ENCODE measurements at places on chromosomes 11 and 22.

GRCh38 chr22:27407369-27407985 is 394.1 kb downstream of the MN1 start:
- DNase-seq, result no peak

DNA sequence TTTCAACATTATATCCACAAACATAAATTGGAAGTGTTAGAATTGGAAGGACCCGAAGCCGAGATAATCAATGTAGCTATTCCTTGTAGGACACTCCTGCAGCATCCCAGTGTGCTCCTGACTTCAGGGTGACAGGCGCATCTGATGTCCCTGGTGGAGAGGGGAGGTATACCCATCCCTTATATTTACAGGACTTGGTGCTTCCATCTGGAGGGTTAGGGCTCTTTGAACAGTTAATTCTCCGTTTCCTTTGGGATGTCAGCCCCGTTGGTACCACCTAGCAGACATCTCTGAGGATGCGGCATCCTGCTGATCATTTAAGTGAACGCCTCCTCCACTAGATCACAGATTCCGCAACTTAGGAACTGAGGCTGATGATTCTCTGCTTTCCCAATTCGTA is 451.3 kb downstream of the OPCML start:
- no peak for DNase-seq

- no peak for DNase-seq
These were observed 13.6 kb downstream of the C2CD3 start for GRCh38 chr11:74157169-74157568.

DNA sequence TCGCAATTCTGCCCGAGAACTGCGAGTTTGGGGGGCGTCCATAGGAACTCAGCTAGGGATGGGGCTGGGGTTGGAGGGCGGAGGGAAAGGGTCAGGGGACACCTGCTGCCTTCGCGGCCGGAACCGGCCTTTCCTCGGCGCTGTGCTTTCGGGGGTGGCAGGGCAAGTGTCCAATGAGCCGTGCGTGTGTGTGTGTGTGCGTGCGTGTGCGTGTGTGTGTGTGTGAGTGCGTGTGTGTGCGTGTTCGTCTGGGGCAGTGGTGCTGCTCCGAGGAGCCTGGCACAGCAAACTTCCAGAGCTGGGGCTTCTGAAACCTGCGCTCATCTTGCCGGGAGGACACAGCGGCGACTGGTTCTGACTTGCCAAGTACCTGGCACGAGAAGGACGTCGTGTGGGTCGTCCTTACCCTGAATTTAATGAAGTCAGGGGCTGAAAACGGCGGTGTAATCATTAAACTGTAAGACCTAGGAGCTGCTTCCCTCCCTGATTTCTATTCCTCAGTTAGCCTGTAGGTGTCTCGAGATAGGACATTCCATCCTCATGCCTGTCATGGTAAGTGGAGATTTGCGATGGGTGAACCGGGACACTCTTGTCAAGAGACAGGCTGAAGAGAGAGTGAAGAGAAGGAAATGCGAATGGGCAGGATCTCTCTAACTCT is 27.0 kb upstream of the AMOTL1 start:
- no peak for DNase-seq

- no peak for DNase-seq
These were observed 45.0 kb downstream of the BBOX1 start for GRCh38 chr11:27085605-27086004.

DNA sequence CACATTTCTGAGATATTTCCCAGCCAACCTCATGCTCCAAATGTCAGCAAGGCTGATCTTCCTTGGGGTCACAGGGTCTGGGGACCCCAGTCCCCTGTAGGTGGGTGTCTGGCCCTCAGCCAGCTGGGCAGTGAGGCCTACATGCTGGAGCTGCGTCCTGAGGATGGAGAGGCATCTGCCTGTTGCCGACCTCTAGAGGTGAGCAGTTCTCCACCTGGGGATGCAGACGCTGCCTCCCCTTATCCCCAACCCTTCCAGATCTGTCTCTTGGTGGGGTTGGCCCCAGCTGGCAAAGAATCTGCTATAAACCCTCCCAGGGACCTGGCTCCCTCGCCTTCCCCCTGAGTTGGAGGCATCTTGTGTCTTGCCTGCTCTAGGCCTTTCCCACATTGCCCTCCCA is 79.6 kb downstream of the PKNOX2 start:
- no peak for DNase-seq

- DNase-seq, result no peak
These were observed 7.0 kb downstream of the CD3E start for GRCh38 chr11:118311518-118311917.

DNA sequence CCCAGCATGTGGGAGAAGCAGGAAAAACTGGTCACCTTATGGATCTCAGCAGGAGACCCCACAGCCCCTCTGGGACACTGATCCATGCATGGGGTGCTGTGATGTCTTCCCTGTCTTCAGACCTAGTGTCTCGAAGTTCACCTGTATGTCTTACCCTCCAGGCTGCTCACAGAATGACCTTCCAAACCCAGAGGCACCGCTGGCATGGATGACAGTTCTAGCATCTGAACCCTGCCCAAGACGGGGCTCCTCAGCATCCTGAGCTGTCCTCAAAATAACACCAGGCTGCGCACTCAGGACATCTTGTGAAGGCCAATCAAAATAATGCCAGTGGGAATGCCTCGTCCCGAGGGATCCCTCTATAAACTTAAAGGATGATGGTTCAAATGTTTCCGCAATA is 824.9 kb downstream of the TBC1D22A start:
- no peak for DNase-seq

- no peak for DNase-seq
These were observed 42.5 kb downstream of the SFI1 start for GRCh38 chr22:31538815-31539214.

DNA sequence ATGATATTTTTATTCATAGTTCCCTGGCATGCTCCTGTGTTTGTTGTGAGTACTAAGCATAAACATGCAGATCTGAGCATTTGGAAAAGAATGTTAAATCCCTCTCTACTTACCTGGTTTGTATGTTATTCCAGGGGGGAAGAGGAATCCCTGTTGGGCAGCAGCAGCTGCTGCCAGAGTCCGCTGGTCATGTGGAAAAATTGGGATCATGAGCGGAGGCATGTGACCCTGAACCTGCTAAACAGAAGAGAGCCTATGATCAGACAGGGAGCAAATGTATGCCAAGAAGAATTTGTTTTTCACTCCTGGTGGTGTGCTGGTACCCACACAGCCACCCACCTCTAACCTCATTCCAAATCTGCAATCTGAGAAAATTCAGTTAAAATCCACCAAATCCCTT is 244.7 kb downstream of the SOX6 start:
- no peak for DNase-seq

GRCh38 chr11:68168694-68169093 is 44.4 kb downstream of the KMT5B start:
- DNase-seq, result no peak

GRCh38 chr22:46739094-46739870 is 1.2 kb upstream of the CERK start:
- no peak for DNase-seq

DNA sequence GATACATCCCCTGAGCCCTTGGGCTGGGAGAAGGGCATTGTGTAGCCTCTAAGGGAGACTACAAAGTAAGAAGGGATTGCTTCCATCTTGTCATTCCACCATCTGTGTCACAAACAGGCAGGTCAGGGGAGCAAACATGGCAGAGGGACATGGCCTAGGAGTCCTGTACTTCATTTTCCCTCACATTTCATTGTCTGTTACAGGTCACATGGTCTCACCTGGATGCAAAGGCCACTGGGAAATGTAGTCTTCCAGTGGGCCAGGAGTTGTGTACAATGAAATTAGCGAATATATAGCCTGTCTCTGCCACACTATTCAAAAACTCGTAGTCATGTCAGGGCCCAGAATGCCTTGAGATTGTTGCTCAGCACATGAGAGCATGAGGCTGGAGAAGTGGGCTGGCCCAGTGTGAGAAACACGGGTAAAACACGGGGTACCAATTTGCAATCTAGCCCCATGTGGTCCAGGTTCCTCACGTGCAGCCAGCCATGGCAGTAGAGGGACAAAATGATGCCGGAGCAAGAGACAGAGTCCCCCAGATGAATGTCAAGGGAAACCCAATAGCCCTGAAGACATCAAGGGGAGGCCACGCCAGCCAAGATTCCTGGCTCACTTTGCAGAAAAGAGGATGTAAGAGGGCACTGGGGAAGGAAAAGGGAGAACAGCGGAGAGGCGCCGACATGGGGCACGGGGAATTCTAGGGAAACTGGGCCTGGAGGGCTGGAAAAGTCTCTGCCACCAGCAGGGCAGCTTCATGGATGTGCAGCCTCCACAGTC is 47.7 kb upstream of the EMID1 start:
- DNase-seq, result no peak

All from NCI-H774 (cell line).